ENCODE measurements at places on chromosomes 12 and 14.

- H3K36me3 ChIP-seq, result no peaks in the 10 kb centered on the region
- H3K4me1 ChIP-seq, result no peaks in the 10 kb centered on the region
- peaks cover 29% of the 10 kb centered on the region for H3K27me3 ChIP-seq
Observed at GRCh38 chr14:67569651-67570290, 30.3 kb downstream of the PIGH start.

DNA sequence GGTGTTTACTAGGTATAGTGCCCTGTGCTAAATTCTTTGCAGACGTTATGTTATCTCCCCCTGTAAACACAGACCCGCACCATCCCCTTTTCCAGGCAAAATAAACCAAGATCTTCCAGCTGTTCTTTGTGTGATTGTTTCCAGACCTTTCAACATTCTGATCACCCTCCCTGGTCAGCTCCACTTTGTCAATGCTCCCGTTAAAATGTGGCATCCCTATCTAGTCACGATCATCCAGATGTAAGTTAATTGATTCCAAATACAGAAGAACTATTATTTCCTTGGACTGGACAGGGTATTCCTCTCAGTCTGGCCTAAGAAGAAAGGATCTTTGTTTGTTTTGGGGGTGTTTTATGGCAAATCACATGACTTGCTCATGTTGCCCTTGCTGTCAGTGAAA is 127.6 kb upstream of the ARID2 start:
- DNase-seq, result no peak
- H3K4me3 ChIP-seq, result no peak overlapping the region
- no peaks in the 10 kb centered on the region for H3K27me3 ChIP-seq
- H3K27ac ChIP-seq, result no peak overlapping the region
- no peaks in the 10 kb centered on the region for H3K4me1 ChIP-seq

GRCh38 chr14:67420102-67420739 is 8.3 kb upstream of the PLEK2 start:
- H3K27ac ChIP-seq, result no peak overlapping the region
- no peaks in the 10 kb centered on the region for H3K27me3 ChIP-seq
- H3K36me3 ChIP-seq, result no peaks in the 10 kb centered on the region
- no peak for DNase-seq

DNA sequence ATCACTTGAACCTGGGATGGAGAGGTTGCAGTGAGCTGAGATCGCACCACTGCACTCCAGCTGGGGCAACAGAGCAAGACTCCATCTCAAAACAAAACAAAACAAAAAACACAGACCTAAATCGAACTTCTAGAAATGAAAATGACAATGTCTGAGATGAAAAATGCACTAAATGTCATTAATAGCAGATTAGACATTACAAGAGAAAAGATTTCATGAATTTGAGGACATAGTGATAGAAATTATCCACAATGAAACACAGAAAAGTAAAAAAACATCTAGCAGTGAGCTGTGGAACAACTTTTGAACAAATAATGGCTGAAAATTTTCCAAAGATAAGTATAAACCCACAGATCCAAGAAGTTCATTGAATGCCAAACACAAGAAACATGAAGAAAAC is 35.2 kb downstream of the BICDL1 start:
- H3K27me3 ChIP-seq, result no peaks in the 10 kb centered on the region
- no peak overlapping the region for H3K27ac ChIP-seq
- DNase-seq, result no peak
- no peaks in the 10 kb centered on the region for H3K4me1 ChIP-seq

GRCh38 chr12:5507401-5507935 is 75.6 kb downstream of the NTF3 start:
- no peak overlapping the region for H3K4me3 ChIP-seq
- no peaks in the 10 kb centered on the region for H3K36me3 ChIP-seq
- peaks cover 2% of the 10 kb centered on the region for H3K27me3 ChIP-seq
- H3K4me1 ChIP-seq, result no peaks in the 10 kb centered on the region
- no peak for DNase-seq

GRCh38 chr12:92955997-92956663 is 27.0 kb upstream of the EEA1 start:
- H3K4me3 ChIP-seq, result no peak overlapping the region
- H3K27ac ChIP-seq, result no peak overlapping the region
- no peak for DNase-seq
- no peaks in the 10 kb centered on the region for H3K4me1 ChIP-seq

DNA sequence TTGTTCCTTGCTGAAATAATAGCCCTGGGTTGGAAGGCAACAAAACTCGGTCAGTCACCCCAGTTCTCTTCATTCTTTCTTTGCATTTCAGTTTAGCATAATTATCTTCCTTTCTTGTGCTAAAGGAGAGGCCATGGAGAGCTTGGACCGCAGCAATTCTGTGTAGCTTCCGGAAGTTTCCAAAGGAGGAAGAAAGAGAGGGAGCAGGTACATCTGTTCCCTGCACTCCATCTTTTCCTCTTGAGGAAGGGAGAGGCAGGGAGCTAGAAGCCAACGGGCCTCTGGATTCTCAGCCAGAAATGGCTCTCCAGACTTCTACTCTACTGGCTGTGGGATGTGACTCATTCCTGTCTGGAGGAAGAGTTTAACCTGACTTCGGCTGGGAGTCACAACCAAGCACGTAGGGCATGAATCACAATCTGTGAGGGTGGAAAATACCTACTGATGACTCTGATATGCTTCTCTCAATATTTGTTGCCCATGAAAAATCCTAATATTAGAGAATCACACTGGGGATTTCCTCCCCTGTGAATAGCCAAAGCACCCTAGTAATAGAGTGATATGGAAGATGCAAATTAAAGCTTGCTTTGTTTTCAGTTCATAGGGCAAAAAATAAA is 17.0 kb downstream of the ANO6 start:
- H3K4me1 ChIP-seq, result no peaks in the 10 kb centered on the region
- no peaks in the 10 kb centered on the region for H3K36me3 ChIP-seq
- no peaks in the 10 kb centered on the region for H3K27me3 ChIP-seq
- no peak overlapping the region for H3K27ac ChIP-seq
- no peak overlapping the region for H3K4me3 ChIP-seq
- no peak for DNase-seq

GRCh38 chr12:116153983-116154382 is 123.5 kb downstream of the MED13L start:
- no peaks in the 10 kb centered on the region for H3K36me3 ChIP-seq
- H3K4me3 ChIP-seq, result no peak overlapping the region
- no peak overlapping the region for H3K27ac ChIP-seq
- H3K4me1 ChIP-seq, result peaks cover 9% of the 10 kb centered on the region

- no peaks in the 10 kb centered on the region for H3K4me1 ChIP-seq
- no peak overlapping the region for H3K4me3 ChIP-seq
- no peaks in the 10 kb centered on the region for H3K36me3 ChIP-seq
- no peak overlapping the region for H3K27ac ChIP-seq
- DNase-seq, result no peak
Observed at GRCh38 chr12:59559696-59560095, 36.1 kb upstream of the SLC16A7 start.

DNA sequence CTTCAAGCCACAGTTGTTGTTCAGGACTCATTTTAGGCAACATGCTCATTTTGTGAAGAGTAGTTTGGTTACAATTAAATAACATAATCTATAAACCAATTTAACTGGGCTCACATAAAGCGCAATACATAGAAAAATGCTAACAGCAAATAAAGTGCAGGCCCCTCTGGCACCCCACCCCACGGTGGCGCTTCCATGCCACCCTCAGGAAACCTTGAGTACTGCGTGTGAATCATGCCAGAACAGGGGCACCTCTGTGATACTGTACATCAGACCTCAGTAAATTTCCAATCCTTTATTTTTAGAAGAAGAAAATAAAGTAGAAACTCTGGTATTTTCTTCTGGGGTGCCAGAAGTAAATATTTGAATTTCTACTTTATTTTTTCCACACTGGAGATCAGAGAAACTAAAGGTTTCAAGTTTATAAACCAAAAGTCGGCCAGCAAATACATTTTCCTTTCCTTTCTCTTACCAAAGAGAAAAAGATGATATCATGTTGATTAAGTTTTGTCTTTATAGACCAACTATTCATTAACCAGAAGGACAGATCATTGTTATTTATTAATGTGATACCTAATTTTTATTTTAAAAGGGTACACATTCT is 316.8 kb downstream of the PAWR start:
- no peaks in the 10 kb centered on the region for H3K36me3 ChIP-seq
- no peaks in the 10 kb centered on the region for H3K4me1 ChIP-seq
- no peak overlapping the region for H3K27ac ChIP-seq

GRCh38 chr12:131065279-131065678 is 111.6 kb downstream of the ADGRD1 start:
- no peak overlapping the region for H3K4me3 ChIP-seq
- no peaks in the 10 kb centered on the region for H3K4me1 ChIP-seq
- H3K36me3 ChIP-seq, result no peaks in the 10 kb centered on the region

- no peak overlapping the region for H3K27ac ChIP-seq
- H3K4me3 ChIP-seq, result no peak overlapping the region
- H3K36me3 ChIP-seq, result no peaks in the 10 kb centered on the region
- H3K27me3 ChIP-seq, result peaks cover 5% of the 10 kb centered on the region
- DNase-seq, result no peak
- no peaks in the 10 kb centered on the region for H3K4me1 ChIP-seq
Observed at GRCh38 chr14:66109426-66109825, 376.7 kb upstream of the CCDC196 start.

- no peak for DNase-seq
- no peak overlapping the region for H3K4me3 ChIP-seq
- H3K36me3 ChIP-seq, result peaks cover 4% of the 10 kb centered on the region
Observed at GRCh38 chr12:121769831-121770301, 23.6 kb downstream of the RHOF start.

- H3K36me3 ChIP-seq, result no peaks in the 10 kb centered on the region
- H3K4me3 ChIP-seq, result no peak overlapping the region
- H3K27me3 ChIP-seq, result no peaks in the 10 kb centered on the region
- no peak for DNase-seq
- peaks cover 3% of the 10 kb centered on the region for H3K4me1 ChIP-seq
Observed at GRCh38 chr12:70275045-70275444, 31.8 kb downstream of the CNOT2 start.

DNA sequence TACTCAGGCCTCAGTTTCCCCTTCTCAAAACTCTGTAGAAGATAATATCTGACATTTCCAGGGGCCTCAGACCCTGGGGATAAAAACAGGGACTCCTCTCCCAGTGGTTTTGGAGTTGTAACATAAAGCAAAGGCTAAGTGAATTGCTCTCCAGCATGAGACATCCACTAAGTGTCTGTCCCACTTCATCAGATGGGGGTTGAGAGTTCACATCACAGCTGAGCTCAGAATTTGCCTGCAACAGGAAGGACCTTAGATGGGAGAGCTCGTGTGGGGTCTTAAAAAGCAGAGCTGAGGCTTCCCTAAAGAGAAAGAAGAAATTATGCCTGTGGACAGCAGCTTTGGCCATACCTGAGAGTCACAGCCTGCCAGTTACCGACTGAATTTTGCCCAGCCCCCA is 61.1 kb downstream of the TBX5 start:
- H3K27me3 ChIP-seq, result no peaks in the 10 kb centered on the region
- no peak overlapping the region for H3K4me3 ChIP-seq
- no peak overlapping the region for H3K27ac ChIP-seq
- no peak for DNase-seq
- H3K4me1 ChIP-seq, result no peaks in the 10 kb centered on the region

DNA sequence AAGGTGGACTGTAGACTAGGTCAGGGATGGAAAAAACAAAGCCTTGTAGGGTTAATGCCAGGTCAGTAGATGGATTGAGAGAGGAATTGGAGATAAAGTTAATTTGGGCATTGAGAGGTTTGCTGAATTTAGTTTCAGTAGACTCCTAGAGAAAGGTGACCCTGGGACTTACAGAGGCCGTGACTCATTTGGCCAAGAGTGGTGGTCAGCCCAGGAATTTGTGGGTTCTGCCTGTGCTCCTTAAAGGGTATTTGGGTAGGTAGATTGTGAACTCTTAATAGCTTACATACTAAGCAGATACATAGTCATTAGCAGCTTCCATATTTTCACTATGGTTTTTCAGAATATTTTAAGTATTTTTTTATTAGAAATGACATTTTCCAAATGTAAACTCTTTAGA is 21.8 kb downstream of the PLEKHA5 start:
- H3K4me3 ChIP-seq, result no peak overlapping the region
- H3K4me1 ChIP-seq, result no peaks in the 10 kb centered on the region
- H3K36me3 ChIP-seq, result no peaks in the 10 kb centered on the region
- no peak overlapping the region for H3K27ac ChIP-seq
- H3K27me3 ChIP-seq, result no peaks in the 10 kb centered on the region

GRCh38 chr12:90672081-90672480 is 282.9 kb downstream of the CCER1 start:
- H3K27ac ChIP-seq, result no peak overlapping the region
- no peaks in the 10 kb centered on the region for H3K27me3 ChIP-seq
- H3K36me3 ChIP-seq, result no peaks in the 10 kb centered on the region
- no peak overlapping the region for H3K4me3 ChIP-seq

GRCh38 chr14:24147761-24148428 is 597 bp downstream of the RNF31 start:
- peaks cover 16% of the 10 kb centered on the region for H3K4me1 ChIP-seq
- DNase-seq, result no peak

DNA sequence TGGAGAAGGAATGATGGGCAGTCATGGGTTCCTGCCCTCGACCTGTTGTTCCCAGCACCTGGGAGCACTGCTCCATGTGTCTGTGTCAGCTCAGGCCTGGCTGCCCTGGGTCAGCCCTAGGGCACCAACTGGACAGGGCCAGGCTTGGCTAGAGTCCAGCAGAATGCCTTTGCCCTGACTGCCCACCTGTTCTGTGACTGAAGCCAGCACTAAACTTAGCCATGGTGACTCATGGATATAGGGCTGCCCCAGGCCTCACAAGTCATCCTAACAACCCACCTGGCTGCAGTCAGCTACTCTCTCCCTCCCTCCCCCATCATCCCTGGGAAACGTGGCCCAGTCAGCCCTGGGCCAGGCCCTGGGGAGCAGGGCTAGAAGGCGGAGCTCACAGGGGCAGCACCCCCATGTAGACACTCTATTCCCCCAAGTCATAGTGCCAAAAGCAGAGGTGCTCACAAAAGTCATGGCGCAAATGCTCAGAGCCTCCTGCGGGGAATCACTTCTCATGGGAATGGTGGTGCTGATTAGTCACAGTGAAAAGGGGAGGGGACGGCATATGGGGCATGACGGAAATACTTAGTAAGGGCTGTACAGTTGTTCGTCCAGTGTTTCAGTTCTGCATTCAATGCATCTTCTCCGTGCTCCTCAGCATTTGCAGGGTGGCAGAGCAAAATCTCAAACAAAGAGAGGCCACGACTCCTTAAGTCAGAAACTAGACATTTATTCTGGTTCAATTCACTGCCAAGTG is 52.0 kb upstream of the NTF3 start:
- no peak overlapping the region for H3K27ac ChIP-seq
- no peaks in the 10 kb centered on the region for H3K36me3 ChIP-seq
- H3K4me3 ChIP-seq, result no peak overlapping the region
- H3K27me3 ChIP-seq, result no peaks in the 10 kb centered on the region
- DNase-seq, result no peak

GRCh38 chr12:104736307-104736706 is 221.8 kb downstream of the SLC41A2 start:
- H3K27ac ChIP-seq, result no peak overlapping the region
- H3K36me3 ChIP-seq, result no peaks in the 10 kb centered on the region
- no peaks in the 10 kb centered on the region for H3K4me1 ChIP-seq

GRCh38 chr12:2332236-2332635 is 279.4 kb downstream of the CACNA1C start:
- H3K27ac ChIP-seq, result no peak overlapping the region
- no peak for DNase-seq
- H3K36me3 ChIP-seq, result no peaks in the 10 kb centered on the region
- no peaks in the 10 kb centered on the region for H3K4me1 ChIP-seq

GRCh38 chr12:129772501-129773493 is 131.0 kb downstream of the TMEM132D start:
- no peaks in the 10 kb centered on the region for H3K27me3 ChIP-seq
- H3K27ac ChIP-seq, result no peak overlapping the region
- H3K4me1 ChIP-seq, result no peaks in the 10 kb centered on the region

Measured in T-cell (primary cell).